ENCODE measurements at places on chromosomes 16 and 17.

- DNase-seq, result no peak
Measured at GRCh38 chr16:73371584-73372319, 323.8 kb upstream of the ZFHX3 start.

GRCh38 chr17:83030432-83030831 is 49.0 kb upstream of the METRNL start:
- DNase-seq, result no peak

- no peak for DNase-seq
Measured at GRCh38 chr17:15256689-15257088, 8.4 kb downstream of the PMP22 start.

DNA sequence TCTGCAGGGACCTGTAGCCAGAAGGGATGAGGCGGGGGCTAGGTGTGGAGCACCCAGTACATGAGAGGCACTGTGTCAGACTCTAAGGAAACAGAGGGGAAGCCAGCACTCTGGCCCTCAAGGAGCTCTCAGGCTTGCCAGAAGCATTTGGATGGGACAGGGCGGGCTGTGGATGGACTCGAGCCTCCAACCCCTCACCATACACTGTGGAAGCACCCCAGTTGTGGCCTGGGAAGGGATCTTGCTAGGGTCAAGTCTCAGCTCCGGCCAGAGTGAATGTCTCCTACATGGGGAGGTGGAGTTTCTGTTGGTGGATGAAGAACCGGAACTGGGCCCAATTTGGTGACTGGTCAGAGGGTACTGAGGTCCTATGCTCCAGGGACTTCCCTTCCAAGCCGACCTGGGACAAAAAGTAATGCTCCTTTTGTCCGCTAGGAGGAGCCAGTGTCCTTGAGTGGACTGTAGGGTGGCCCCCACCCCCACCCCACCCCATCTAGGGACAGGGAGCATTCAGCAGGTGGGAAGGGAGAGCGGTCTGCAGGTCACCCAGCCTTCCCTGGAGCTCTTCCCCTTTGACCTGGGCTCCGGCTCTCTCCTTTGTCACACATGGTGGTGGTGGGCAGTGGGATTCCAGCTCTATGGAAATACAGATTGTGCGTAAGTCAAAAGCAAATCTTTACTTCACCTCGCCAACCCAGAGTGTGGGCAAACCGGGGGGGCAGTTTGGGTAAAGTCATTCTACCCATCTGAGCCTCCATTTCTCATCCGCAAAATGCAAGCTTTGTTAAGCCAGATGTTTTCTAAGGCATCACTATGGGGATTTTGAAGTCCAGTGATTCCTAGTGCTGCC is 20.4 kb upstream of the PHB1 start:
- DNase-seq, result peak; percentile 58

GRCh38 chr16:4401094-4401501 is 15.3 kb downstream of the CORO7 start:
- DNase-seq, result no peak

DNA sequence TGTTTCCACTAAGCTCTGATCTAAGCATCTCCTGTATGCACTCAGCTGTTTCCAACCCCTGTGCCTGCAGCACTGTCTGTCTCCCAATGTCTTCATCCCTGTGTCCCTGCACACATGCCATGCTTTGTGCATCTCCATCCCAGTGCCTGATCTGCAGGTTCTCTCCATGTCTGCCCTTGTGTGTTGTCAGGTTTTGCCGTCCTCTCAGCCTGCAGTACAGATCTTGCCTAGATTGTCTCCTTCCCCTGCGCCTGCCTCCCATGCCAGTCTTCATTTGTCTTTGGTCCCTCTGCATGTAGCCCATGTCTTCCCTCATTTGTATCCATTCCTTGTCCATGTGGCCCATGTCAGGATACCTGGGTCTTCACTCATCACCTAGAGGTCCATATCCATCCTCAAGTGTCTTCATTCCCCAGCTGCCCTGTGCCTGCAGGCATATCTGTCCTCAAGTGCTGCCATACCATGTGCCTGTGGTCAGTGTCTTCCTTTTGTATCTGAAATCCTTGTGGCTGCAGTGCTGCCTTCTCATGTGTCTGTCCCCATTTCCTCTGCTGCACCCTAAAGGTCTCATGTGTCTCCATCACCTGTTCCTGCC is 71.5 kb downstream of the TNFRSF13B start:
- DNase-seq, result no peak

- DNase-seq, result peak; percentile 94
Measured at GRCh38 chr17:2399572-2400473, 1.0 kb downstream of the MNT start.

GRCh38 chr16:54286366-54287130 is at the start of gene IRX3:
TSS of gene IRX3 (minus strand) at chr16:54286787. CDS start at chr16:54286050, 737 bp downstream.
- no peak for DNase-seq

GRCh38 chr17:51230306-51230705 is 29.5 kb downstream of the MBTD1 start:
- no peak for DNase-seq

DNA sequence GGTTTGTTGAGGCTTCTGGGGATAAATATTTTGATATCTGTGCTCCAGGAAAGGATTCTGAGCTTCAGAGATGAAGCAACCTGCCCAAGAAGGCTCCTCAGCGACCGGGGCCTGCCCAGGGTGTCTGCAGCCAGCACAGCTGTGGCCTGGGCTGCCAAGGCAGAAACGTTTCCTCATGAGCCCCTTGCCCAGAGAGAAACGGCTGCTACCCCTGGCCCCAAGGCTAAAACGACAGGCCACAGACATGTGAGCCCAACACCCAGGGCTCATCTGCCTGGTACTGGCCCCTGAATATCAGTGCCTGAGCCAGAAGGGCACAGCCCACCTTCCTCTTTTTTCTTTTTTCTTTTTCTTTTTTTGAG is 45.4 kb upstream of the RASD1 start:
- no peak for DNase-seq

DNA sequence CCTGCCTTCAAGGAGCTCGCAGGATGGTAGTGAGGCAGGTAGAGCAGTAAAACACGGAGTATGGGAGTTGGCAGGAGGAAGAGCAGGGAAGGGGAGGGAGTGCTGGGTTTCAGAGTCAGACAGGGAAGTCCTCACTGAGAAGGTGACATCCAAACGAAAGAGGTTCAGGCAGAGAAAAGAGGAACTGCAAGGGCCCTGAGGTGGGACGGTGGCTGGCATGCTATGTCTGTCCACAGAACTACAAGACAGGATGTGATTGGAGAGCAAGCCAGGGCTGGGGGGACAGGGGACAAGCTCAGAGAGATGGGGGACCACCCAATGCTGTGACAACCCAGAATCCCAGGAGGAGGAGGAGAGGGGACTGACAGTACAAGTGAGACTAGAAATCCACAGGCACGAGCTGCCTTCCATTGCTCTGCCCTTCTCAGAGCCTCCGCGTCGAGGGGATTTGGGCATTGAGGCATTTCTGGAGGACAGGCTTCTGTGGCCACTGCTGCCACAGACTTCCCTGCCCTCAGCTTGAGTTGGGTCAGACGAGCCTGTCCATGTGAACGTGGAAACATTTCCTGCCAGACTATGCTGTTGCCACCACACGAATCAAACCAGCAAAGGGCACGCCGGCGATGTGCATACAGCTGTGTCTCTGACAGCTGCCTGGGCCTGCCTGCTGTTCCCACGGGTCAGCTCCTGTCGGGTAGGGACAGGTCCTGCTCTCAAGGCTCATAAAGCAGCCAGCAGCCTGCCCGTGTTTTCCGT is 100.1 kb downstream of the RAB11FIP4 start:
- no peak for DNase-seq

- DNase-seq, result no peak
Measured at GRCh38 chr16:14586637-14587305, 43.3 kb downstream of the PARN start.
